Activated CD8-positive, alpha-beta memory T cell treated with anti-CD3 and anti-CD28 coated beads for 48 hours (primary cell): ENCODE measurements at places on chromosomes 16 and 17.

- no peak for DNase-seq
Observed at GRCh38 chr17:81867170-81867990, 3.8 kb downstream of the ARHGDIA start.

DNA sequence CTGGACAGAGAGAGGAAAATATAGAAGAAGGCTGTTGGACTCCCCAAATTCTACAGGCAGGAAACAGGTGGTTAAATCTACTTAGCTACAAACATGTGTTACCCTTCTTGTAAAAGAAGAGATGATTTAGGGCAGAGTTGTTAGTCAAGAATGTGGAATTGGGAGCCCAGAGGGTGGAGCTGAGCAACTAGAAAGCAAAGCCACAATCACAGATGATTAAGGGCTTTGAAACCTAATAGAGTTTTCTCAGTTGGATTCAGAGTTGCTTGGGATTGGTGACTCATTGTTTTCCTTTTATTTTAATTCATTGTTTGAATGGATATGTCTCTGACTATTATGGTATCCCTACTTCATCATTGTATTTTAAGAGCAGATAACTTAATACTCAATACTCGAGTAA is 6.2 kb downstream of the ACSM5 start:
- no peak for DNase-seq

- DNase-seq, result no peak
Observed at GRCh38 chr16:3101018-3101840, 2.1 kb upstream of the ZSCAN10 start.

DNA sequence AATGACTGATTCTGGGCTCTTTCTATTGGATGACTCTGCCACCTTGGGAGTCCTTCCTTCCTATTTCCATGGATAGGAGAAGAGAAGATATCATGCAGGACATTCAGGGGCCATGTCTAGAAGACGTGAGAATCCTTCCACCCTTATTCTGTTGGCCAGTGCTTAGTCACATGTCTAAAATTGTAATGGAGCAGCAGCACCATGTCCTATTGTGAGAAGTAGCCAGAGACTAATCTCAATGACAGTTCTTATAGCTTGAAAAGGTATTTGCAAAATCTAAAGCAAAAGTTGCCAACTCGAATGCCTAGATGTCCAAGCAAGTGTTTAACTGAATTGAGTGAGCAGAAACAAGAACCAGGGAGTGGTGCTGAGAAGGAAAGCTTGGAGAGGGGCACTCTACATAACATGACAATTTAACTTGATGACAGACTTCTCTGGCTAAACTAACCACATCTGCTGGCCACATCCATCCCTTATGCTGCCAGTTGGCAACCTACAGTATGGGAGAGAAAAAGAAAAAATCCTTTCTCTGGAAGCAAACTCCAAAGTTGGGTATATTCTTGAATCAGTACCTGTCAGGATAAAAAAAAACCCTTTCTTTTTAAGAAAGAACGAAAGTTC is 225.7 kb downstream of the CDH13 start:
- no peak for DNase-seq

GRCh38 chr16:13041646-13042290 is 140.4 kb downstream of the SHISA9 start:
- DNase-seq, result no peak

- no peak for DNase-seq
Observed at GRCh38 chr17:50325906-50326305, 20.0 kb upstream of the XYLT2 start.

GRCh38 chr16:3957344-3957980 is 76.9 kb upstream of the CREBBP start:
- DNase-seq, result no peak
